ENCODE measurements at places on chromosomes 2 and 18. TPM values are rescaled to one million over a fixed set of nuclear protein-coding genes. Genes with fewer than 3 reads are reported as not detected.

DNA sequence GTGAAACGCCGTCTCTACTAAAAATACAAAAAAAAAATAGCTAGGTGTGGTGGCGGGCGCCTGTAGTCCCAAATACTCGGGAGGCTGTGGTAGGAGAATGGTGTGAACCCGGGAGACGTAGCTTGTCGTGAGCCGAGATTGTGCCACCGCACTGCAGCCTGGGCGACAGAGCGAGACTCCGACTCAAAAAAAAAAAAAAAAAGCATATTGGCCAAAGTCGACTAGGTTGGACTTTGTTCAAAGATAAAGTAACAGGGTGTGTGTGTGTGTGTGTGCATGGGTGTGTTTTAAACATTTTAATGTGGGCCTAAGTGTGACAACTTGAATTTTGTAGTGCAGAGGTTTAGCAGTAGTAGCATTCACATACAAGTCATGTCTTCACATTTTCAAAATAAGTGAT lies 11.7 kb downstream of the GEMIN6 start:
- DNase-seq: no peak

- peak; percentile 91 for DNase-seq
Measured at GRCh38 chr2:218322768-218323525, 30.6 kb upstream of the TMBIM1 start.

- DNase-seq: no peak
Measured at GRCh38 chr2:2735041-2735440, 404.0 kb upstream of the MYT1L start.

GRCh38 chr2:27766287-27766661 lies 5.2 kb upstream of the MRPL33 start:
- no peak for DNase-seq

DNA sequence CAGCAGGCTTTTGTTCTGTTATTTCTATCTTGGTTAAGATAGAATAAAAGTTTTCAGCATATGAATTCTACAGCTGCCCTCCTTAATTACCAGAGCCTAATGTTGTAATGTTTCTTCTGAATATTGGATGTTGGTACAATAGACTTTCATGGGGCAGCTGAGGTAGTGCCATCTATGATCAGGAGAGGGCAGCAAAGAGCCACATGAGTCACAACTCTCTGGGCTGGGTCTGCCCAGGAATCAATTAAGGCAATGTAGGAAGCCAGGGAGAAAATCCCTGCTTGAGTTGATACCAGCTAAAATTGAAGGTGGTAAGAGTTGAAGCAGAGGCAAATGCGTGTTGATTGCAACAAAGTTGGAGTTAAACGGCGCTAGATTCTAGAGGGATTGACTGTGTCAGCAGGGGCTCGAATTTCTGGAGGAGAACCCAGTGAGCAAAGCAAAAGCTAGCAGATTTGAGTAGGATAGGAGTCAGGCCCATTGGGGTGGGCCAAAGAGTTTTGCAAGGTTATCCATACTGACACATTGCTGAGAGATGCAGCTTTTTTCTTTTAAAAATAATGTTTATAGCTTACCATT lies 10.6 kb upstream of the MC5R start:
- DNase-seq: peak; percentile 80

- DNase-seq: no peak
Measured at GRCh38 chr2:234488486-234488885, 8.4 kb downstream of the ARL4C start.

DNA sequence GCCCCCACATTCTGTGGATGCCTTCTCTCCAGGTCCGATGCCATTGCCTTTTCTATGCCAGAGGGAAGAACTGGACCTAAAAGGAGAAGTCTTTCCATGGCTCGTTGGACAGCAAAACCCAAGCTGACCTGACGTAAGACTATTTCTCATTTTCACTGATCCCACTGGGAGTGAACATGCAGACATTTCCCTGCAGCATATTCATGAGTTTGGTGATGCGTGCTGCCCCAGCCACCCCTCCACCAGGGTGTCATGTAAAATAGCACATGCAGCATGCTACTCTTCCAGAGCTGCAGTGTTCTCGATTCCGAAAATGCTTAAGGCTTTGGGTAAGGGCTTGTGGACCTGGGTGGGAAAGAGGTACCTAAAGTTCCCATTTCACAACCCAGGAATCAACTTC lies 221.2 kb downstream of the UXS1 start:
- DNase-seq: no peak

- DNase-seq: no peak
Measured at GRCh38 chr2:203059567-203060240, 45.0 kb downstream of the NBEAL1 start.

- DNase-seq: no peak
Measured at GRCh38 chr2:181196401-181196800, 216.0 kb downstream of the UBE2E3 start.

DNA sequence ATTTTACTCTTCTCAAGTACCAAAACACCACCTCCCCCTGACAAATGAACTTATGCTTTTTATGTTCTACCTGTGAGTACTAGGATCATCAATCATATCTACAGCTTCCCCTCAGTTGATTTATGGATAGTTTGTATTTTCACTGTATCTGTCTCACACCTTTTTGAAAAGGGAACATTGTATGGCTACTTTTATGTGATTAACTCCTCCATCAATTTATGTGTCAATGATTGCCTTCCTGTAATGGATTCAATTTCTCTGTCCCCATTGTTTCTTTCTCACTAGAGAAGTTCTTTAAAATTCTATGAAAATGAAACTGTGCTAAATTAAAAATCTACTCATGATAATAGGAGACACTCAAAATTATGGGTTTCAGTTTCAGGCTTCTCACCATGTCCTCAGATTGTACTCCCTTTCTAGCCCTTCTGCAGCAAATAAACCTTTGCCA lies 935.0 kb downstream of the TRIB2 start:
- DNase-seq: no peak

DNA sequence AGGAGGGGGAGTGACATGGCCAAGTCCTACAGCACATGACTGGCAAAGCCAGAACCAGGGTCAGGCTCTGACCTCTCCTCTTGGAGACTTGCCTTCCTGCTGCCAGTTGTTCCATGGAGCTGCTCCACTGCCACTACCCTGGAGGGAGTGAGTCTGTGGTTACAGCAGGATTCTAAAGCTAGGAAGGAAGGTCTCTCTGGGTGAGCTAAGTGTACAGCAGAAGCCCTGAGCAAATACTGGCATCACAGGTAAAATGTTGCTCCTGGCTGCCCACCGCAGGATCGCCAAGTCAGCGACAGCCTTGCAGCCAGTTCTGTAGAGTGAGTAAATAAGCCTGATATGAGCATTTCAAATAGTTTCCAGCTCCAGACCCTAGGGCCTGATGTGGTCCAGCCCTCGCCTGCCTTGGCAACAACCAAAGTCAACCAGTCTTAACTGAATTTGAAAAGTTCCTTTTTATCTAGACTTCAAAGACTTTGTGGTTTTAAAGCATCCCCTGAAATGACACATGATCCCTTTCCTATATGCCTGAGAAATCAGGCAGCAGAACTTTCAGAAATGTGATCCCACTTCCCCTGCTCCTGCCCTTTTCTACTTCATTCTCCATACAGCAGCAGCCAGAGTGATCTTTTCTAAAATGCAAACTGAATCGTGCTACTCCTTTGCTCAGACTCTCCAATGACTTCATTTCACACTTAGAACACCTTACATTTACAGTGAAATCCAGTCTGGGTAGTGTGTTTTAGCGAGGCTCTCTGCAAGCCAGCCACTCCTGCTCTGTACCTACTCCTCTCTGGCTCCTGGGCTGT lies 114.3 kb downstream of the MGAT5 start:
- DNase-seq: peak; percentile 69

DNA sequence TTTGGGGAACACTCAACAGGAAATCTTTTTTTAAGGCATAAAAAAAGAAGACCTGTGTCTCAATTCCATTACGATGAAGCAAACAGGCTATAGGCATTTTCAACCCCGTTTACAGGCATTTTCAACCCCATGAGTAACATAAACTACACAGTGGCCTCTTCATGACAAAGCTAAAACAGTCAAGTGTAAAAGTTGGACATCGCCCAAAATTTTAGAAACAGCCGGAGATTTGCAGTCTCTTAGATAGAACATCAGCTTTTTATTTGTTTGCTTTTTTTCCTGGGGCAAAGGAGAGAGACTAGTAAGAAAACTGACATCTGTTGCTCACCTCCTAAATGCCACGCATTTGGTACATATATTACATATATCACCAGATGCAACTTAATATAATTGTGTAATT lies 173.7 kb downstream of the CMPK2 start:
- DNase-seq: peak; percentile 67

- DNase-seq: no peak
Measured at GRCh38 chr18:37769826-37770225, 204.2 kb upstream of the CELF4 start.

DNA sequence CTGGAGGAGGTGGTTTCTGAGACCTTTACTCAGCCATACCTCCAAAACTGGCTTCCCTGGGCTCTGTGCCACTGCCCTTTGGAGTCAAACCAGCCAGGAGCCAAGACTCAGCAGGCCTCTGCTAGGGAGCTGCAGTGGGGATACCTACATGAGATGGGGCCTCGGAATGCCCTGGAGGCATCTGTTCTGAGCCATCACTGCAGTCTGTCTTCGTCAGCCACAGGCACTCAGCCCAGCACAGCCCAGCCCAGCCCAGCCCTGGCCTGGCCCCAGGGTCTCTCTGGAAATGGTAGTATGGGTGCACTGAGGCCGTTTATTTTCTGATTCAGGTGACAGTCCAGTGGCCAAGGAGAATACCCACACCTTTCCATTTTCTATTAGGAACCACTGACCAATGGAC lies 209.8 kb downstream of the CELF4 start:
- DNase-seq: no peak

DNA sequence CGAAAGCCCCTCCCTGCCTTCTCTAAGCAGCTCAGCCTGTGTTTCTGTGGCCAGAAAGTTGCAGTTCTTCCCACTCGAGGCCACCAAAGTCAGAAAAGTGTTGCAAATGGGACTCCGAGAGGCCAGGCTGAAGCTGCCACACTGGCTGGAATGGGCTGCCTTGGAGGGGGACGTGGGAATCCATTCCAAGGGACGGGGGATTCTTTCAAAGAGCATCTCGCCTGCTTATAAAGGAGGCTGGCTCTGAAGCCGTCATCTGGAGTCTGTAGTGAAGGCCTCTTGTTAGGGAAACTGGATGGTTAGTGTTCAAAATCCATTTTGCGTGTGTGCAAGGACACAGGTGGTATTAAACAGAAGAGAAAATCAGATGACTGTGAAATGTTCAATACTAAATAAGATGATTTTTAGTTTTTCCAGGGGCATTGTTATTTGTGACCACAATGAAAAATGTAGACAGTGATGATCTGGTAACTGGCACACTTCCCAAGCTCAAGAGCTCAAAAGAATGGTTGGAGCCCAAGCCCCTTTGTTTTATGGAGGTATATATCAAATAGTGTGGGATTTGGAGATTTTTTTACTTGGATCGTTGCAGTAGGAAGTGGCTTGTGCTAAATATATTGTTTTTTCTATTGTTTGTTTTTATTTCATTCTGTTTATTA lies 782 bp downstream of the FAM228B start:
- DNase-seq: peak; percentile 83

RAX gene
- total RNA-seq: not detected

CDCA7 gene
- 14.4 TPM for total RNA-seq

TMEM247 gene
- not detected for total RNA-seq

BOLL gene
- 2.8 TPM for total RNA-seq

AMER3 gene
- total RNA-seq: not detected

DLGAP1 gene
- 4.4 TPM for total RNA-seq

CD8B gene
- 1.0 TPM for total RNA-seq

CIB4 gene
- total RNA-seq: not detected

IL1RN gene
- total RNA-seq: 44.7 TPM

PDE1A gene
- total RNA-seq: 6.2 TPM

Measured in tongue (tissue), 3 donors.